Renal cortex interstitium (tissue), 15 donors: ENCODE measurements at places on chromosomes 3 and 15.

DNA sequence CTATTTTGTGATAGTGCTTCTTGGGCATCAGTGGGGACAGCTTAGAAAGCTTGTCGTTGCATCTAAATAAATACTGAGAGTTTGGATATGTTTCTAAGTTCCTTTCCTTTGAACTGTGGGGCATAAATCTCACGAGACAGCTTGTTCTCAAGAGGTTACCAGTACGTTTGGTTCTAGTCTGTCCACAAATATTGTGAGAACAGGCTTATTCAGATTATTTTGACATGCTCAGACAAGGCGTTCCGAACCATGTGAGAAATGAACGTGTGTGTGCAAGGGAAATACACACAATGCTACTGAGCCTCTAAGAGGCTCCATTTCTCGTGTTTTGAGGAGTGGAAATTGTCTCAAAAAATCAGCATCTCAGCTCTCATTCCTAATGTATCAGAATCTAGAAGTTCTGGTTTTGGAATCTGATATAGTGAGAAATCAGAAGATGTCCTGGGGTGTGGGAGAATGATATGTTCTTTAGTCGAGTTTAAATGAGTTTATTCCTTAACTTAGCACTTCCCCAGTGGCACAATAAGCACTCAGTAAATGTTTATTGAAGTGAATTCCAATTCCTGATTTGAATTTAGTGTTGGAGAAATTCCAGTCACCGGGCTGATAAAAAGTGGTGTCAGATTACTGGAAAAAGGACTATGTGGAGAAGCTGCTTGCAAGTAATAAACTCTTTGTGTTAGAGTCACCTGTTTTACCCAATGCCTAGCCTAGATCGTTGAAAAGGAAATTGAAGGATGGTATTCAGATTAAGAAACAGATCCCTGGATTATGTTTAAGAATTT lies 481.5 kb downstream of the LPP start:
- peak; percentile 6 for DNase-seq

DNA sequence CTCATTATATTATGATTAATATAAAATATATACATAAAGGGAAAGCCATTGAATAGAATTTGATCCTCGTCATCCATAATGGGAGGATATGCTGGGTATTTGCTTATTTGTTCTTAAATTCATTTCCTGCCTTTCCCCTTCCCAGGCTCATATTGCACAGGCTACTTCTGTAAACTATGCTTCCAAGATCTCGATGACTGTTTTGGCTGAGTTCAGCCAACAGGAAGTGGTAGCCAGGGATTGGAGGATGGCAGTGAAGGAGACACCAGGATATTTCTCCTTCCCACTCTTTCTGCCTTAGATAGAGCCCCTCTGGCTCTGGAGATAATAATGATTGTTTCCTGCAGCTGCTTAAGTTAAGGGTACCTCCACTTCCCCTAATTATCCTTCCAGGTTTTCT lies 44.3 kb upstream of the DYNC1LI1 start:
- DNase-seq: no peak

DNA sequence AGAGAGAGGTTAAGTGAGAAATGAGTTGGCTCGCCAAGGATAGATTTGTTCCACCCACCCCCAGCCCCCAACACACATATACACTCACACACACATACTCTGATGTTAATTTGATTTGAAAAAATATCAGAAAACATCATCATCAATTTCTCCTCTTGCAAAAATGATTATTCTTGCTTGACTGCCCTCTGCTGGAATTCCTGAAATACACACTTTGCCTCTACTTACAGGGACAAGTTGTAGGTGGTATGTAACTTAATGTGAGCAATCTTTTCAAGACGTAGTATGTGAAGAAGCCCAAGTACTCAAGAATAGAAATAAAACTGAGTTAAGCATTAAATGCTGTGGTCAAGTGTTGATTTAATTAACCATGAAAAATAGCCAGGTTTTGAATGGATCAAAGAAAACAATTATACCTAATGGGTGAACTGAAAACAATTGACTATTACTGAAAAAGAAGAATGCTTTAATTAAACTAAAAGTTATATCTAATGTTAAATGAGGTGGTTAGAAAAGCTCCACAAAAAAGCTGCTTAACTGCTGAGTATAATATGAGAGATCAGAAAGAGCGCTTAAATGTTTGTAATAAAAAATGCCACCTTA lies 46.6 kb upstream of the MDFIC2 start:
- peak; percentile 7 for DNase-seq

DNA sequence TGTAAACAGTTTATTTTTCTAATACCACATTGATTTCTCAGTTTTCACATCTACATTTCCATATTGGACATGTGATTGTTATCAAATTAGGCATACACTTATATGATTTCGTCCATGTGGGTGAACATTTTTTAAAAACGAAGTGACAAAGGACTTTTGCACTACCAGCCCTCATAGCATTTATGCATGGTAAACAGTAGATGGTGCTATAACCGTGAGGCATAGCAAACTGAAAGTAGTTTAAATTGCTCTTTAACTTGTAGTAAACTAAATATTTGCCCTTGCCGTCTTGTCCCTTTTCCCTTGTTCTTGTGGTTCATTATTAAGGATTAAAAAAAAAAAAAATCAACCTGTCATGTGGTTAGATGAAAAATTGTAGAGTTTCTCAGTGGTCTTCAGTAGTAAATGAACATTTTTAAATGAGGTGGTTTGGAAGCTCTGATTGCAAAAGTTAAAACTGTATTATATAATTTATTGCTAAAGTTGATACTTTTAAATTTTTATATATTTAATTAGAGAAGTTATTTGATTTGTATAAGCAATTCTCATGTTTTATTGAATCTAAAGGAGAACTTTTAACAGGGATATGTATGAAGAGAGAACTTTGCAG lies 24.0 kb downstream of the STX19 start:
- DNase-seq: no peak

DNA sequence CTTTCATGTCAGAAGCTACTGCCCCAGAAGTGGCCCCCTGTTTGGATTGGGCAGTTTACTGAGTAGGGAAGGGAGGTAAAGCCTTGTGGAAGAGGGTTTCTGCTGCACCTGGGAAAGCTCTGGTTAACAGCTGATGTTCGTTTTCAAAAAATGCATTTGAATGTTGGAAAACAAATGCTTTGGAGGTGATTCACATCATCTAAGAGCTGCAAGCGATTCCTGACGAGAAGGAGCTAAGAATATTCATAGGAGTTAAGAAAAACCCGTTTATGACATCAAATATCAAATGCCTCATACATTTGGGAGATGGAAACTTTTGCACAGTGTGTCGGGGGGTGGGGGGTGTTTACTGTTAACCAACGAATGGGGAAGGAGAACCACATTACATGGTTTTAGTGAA lies 183.8 kb upstream of the NR2F2 start:
- DNase-seq: no peak
